Activated naive CD8-positive, alpha-beta T cell treated with anti-CD3 and anti-CD28 coated beads, Interleukin-2, amount 10 ng/mL, durations not matched to agents 7 days and 5 days (primary cell): ENCODE measurements at places on chromosomes 6 and 20.
A peak's percentile ranks its signal among the peaks of the same experiment; 100 is the strongest.

GRCh38 chr20:37414224-37415035, 68.5 kb downstream of the SRC start:
- no peak for DNase-seq

GRCh38 chr6:149234051-149234962, 83.2 kb upstream of the TAB2 start:
- no peak for DNase-seq

GRCh38 chr6:125781314-125781868, 9.4 kb upstream of the NCOA7 start:
- no peak for DNase-seq

GRCh38 chr20:44151621-44152416, 35.2 kb downstream of the JPH2 start:
- DNase-seq: no peak

DNA sequence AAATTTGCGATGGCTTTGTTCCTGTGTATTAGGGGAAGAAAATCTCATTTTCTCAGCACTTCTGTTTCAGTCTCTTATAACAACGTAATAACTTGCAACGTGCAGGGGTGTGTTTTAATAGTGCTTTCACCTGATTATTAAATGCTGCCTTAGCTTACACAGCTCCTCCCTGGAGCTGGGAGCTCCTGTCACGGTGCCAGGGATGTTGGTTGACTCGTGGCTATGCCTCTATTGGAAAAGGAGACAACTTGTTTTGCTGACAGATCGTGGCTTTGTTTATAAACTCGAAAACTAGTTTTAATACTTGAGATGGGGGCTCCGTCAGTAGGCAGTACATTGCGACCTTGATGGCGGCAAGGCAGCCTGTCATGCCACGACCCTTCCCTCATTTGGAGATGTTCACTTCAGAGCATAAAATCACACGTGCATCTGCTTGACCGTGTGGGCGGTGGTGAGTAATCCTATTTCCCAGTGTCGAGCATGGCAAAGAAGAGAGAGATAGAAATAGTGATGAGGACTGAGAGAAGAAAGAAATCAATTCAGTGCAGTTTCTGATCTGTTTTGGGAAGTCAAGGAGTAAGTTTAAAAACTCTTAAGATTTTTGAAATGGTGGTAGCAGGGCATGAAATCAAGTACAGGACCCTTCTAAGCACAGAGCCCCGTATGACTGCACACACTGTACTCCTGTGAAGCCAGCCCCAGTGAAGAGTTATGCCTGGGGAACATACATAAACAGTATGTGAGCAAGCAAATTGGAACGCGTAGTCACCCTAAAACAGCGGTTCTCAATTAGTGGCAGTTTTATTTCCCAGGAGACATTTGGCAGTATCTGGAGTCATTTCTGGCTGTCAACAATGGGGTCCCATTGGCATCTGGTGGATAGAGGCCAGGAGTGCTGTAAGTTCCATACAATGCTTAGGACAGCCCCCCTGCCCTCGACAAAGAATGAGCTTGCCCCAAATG, 147.2 kb downstream of the DOK5 start:
- DNase-seq: no peak

DNA sequence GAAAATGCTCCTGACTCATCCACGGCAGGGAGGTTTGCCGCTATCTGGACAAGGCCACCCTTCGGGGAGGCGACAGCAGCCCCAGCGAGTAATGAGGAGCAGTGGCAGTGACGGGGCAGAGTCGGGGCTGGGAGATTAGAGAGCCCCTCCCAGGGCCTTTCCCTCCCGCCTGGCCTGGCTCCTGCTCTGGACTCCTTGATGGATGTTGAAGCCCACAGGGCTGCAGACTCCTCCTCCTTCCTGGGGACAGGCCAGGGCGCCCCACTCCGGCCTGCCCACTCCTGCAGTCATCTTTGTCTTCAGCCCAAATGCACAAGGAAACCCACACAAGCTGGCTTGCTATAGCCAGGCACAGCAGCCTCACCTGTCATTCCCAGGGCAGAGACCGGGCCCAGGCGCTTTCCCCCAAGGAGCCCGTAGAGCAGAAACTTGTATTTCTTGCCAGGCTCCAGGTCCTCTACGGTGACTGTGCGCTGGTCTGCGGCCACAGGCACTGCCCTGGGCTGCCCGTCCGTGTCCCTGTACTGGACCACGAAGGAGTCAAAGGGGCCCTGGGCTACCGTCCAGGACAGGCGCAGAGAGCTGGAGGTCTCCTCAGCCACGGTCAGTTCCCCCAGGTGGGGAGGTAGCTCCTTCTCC, 7.7 kb downstream of the CYP21A2 start:
- no peak for DNase-seq

- DNase-seq: peak; percentile 59
Measured at GRCh38 chr20:31835977-31836852, 9.2 kb downstream of the FOXS1 start.

GRCh38 chr20:61301711-61302525, 49.9 kb downstream of the CDH4 start:
- DNase-seq: no peak

- no peak for DNase-seq
Measured at GRCh38 chr6:137975188-137975940, 108.3 kb downstream of the TNFAIP3 start.

DNA sequence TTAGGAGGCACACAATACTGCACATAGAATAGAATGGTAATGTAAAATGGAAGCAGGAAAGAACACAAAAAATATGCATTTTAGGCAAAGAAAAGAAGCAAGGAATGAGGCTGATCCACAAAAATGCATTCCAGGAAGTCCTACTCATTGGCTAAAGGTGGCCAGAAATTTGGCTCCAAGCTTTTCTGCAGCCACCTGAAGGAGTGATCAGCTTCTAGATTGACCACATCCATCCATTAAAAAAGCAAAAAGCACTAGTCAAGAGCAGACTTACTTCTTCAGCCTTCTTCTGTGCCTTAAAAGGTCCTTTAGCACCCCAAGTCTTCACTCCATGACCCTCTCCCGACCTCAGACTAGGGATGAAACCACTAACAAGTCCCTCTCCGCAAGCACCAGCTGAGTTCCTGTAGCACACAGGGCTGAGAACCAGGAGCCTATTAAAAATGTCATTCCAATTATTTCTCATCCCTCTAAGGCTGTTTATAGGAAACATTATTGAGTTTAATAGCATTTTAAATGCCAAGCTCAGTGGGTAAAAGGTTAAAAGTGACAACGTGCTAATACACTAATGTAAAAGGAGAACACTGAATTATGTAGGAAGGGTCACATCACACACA, 36.5 kb downstream of the TRAM2 start:
- DNase-seq: no peak

DNA sequence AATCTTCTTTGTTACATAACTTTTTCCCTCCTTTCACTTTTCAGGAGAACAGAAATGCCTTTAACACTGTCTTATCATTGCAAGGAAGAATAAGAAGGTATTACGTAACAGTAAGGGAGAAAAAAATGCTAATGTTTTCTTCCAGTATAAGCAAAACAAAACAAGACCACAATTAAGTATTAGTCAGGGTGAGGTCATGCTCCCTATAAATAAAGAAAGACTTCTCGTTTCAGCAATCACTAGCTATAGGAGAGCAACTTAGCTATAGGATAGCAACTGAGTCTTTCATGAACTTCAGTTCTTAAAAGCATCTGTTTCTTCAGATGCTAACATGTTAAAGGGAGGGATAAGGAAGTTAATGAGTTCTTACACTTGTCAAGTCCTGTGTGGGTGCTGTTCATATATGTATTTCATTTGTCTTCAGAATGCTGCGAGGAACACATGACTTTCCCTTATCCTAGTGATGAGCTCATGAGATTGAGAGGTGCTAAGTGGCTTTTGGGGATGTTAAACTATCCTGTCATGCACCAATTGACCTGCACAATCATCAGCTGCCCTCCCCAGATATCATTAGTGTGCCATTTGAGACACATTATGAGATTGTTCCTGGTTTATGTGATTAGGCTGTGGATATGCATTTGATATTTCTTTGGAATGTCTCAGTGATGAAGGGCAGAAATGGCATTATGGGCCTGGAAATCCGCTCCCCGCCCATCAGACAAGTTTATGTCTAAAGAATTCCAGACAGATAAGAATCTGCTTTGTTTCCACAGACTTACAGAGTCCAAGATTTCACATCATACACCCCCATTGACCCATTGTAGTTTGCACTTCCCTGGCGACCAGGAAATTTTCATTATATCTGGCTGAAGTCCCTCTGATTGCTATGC, 37.5 kb downstream of the LAMA4 start:
- no peak for DNase-seq

DNA sequence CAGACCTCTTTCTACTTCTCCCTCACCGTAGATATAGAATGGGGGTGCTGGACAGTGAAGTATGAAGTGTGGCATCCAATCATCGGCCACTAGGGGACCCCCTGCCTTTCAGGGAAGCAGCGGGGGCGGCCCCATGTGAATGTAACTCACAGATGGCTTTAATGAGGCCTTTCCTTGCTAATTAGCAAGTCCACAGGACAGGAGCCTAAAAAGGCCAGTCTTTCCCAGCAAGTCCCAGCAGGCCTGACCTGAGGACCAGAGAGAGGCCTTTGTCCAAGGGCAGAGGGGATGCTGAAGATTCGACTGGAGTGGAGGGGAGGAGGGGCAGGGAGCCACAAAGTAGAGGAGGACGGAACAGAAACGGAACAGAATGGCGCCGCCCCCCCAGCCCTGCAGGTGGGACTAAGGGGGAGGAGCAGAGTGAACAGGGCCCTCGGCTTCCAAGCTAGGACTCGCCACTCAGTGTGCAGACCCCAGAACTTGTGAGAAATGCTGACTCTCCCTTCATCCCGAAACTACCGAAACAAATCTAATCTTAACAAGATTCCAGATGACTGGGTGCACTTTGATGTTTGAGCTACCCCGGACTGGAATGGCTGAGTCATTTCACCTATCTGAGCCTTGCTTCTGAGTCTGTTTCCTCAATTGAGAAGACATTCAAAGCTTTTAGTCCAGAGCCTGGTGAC, 5.8 kb downstream of the C6orf132 start:
- DNase-seq: peak; percentile 33

DNA sequence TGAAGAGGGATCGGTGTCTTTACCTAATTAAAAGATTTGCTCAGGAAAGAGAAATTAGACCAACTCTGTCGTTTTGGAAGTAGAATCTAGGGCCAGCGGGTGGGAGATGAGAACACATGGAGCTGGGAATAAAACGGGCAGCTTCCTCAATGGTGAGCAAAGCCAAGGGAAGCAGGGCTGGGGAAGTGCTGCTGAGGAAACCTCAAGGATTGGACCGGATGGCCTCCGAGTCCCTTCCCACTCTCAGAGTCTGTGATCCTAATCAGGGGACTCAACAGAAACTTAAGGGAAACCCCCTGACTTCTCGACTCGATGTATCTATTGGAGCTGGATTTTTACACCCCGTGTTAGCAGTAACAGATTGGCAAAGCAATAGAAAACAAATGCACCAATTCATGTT, 10.8 kb downstream of the GCNT2 start:
- no peak for DNase-seq
